ENCODE measurements at places on chromosomes 16 and 17.

DNA sequence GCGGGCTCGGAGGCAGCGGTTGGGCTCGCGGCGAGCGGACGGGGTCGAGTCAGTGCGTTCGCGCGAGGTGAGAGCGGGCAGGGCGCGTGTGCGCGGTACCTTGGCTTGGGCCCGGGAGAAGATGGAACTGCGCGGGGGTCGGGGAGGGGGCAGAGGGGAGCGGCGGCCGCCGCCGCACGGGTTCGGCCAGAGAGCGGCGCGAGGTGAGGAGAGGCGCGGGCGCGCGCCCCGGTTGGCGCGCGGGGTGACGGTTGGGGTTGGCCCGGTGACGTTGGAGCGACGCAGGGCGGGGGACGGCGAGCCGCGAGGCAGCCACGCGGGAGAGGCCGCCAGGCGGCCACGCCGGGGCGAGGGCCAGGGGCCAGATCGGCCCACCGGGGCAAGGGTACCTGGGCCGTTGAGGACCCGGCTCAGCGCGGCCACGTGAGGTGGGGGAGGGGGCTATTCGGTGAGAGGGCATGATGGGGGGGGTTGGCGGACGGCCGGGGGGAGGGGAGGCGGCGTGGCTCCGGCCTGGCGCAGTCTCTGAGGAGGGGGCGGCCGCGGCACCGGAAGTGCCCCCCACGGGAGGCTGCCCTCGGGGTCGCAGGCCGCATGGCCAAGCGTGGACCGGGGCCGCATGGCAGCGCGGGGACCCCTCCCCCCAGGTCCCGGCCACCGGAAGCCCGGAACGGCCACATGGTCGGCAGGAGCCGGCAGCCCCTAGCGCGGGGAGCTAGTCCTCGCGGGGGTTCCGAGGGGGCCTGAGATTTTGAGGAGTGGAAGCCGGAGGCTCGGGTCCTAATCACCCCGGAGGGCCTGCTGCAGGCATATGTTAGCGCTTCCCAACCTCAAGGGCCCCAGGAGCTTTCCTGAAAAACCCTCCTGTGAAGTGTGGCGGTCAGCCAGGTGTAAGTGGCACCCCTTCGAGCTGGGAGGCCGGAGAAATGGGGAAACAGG is 527 bp downstream of the EIF5A start:
- DNase-seq: no peak

DNA sequence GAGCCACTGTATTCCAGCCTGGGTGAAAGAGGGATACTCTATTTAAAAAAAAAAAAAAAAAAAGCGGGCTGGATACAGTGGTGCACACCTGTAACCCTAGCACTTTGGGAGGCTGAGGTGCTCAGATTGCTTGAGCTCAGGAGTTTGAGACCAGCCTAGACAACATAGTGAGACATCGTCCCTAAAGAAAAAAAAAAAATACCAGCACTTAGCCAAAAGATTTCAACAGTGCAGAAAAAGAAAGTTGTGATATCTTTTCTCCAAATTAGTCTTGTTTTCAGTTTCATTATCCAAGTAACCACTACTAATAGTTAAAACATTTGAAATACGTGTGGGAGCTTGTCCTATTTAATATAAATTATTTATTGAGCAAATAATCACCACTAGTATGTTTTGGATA is 48.7 kb downstream of the TENT4B start:
- no peak for DNase-seq

GRCh38 chr16:82833378-82833993 is 206.7 kb downstream of the CDH13 start:
- DNase-seq: no peak

GRCh38 chr17:17382065-17382459 is 78.9 kb downstream of the NT5M start:
- DNase-seq: no peak

GRCh38 chr17:4304417-4305027 is 40.7 kb upstream of the ANKFY1 start:
- peak; percentile 33 for DNase-seq

DNA sequence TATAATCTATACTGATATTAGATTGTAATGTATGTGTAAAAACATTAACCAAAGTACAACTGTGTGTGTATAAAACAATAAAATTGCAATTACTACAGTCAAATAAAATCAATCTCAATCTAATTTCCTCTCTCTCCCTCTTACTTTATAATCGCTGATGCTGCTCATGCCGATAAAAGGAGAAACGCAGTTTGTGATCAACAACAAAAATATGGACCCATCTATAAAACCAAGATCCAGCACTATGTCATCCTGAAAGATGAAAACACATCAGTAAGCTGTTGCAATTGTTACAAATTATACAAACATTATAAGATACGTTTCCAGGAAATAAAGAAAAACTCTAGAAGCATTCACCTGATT is 33.5 kb upstream of the ABCA6 start:
- DNase-seq: no peak

GRCh38 chr17:46958041-46958591 is 20.9 kb downstream of the RPRML start:
- DNase-seq: no peak

GRCh38 chr17:43611230-43611969 is 50.3 kb downstream of the MEOX1 start:
- DNase-seq: no peak

GRCh38 chr17:65595071-65595656 is 33.7 kb upstream of the AXIN2 start:
- no peak for DNase-seq

- no peak for DNase-seq
Observed at GRCh38 chr17:68641276-68642117, 40.3 kb upstream of the FAM20A start.

- no peak for DNase-seq
Observed at GRCh38 chr17:80566054-80566400, 21.4 kb downstream of the RPTOR start.

GRCh38 chr16:68403704-68404103 is 44.6 kb downstream of the SMPD3 start:
- DNase-seq: no peak

DNA sequence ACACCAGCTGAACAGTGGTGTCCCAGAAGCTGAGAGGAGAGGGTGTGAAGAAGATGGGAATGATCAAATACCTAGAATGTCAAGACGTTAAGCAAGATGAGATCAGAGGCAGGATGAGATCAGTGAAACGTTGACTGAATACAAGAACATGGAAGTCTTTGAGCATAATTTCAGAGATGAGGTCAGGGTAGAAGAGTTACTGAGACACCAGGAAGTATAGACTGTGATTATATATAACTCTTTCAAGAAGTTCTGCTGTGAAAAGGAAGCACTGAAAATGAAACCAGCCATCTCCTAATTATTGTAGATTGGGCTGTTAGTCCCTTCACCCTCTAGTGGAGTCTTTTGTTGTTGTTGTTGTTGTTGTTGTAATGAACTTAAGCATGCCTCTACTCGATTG is 9.1 kb downstream of the SHCBP1 start:
- no peak for DNase-seq

DNA sequence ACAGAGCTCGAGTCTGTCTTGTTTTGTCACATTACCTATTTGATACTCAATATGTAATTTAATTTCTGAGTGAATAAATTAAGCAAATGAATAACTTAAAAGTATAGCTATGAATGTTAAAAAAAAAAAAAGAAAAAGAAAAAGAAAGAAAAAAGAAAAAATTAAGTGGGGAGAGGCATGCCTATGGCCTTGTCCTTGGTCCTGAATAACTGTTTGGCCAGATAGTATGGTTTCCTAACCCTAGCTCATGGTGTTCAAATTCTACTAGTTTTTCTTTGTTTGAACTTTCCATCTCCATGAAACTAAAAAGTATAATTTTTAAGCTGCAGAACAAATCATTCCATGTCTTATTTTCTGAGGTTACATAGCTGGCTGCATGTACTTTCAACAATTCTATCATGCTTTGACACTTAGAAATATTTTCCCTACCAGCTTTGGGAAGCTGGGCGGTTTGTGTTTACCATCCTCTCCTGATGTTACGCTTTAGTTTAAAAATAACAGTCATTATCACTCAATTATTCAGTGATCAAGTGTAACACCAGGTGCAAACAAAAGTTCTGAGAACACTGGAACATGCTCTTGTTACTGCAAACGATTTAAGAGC is 31.8 kb downstream of the TOX3 start:
- peak; percentile 17 for DNase-seq

GRCh38 chr16:8961811-8962390 is 1.8 kb downstream of the USP7 start:
- DNase-seq: no peak

DNA sequence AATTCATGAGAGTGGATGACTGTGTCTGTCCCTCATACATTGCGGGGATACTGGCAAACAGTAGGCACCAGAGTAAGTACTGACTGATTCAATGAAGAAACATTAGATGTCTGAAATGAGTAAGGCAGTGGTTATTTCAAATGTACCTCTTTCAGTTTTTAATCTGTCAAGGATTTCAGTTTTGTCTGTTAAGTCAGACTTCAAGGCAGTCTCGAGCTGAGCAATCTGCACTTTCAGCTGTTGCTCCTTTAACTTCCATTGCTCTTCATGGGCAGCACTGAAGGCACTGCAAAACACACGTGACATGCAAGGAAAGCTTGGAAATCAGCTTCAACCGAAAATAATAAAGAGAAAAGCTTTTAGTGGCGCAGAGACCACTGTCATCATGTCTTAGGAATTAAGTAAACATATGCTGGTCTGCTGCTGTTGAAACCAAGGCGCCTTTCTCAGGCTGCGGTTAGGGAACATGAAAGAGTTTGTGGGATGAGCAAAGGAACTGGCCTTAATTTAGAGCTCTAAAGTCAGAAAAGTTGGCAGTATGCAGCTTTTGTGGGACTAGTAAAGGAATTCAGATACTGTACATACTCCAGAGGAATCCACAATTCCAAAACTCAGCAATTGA is 38.8 kb downstream of the RPGRIP1L start:
- DNase-seq: no peak

GRCh38 chr17:33444731-33445130 is 151.6 kb upstream of the ASIC2 start:
- no peak for DNase-seq

GRCh38 chr17:27657620-27658019 is 26.6 kb downstream of the LGALS9 start:
- DNase-seq: no peak

- DNase-seq: no peak
Observed at GRCh38 chr16:22313876-22314470, 16.8 kb downstream of the POLR3E start.

GRCh38 chr17:1089915-1090314 is 89.9 kb downstream of the ABR start:
- no peak for DNase-seq

DNA sequence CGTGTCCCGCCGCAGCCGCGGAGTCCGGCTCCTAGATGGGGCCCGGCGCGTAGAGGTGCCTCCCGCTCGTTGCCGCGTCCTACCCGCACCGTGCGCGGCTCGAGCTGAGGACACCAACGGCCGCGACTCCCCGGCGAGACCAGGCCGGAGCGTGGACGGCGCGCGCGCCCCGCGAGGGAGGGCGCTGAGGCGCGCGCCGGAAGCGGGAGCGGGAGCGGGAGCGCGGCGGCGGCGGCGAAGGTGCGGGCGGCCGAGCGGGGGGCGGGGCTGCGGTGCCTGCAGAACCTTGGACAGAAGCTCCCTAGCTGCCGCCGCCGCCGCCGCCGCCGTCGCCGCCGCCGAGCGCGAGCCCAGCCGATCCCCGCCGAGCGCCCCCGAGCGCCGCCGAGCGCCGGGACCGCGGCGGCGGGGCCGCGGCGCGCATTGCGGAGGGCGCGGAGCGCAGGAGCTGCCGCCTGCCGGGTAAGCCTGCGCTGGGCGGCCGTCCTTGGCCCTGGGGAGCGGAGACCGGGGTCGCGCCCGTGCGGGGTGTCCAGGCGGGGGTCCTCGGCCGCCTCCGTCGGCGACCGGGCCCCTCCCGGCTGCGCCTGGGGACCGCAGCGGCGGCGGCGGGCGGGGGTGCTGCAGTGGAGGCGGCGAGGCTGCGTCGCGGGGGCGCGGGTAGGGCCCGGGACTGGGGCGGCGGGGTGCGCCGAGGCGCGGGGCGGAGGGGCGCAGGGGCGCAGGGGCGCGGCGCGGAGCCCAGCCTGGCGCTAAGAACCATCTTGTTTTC is at the start of gene CDK5R1:
Gene CDK5R1, plus strand, starts transcription at position 293 of the 772 bp plus-strand sequence. CDS start 628 bp downstream, outside the sequence.
- peak; percentile 63 for DNase-seq

DNA sequence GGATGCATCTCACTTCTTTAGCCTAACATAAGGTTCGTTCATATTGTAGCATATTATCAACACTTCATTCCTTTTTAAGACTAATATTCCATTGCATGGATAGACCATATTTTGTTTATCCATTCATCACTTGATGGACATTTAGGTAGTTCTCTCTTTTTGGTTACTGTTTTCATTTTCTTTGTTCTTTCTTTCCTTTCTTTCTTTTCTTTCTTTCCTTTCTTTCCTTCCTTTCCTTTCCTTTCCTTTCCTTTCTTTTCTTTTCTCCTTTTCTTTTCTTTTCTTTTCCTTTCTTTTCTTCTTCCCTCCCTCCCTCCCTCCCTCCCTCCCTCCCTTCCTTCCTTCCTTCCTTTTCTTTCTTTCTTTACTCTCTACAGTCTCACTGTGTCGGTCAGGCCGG is 24.2 kb downstream of the PLCG2 start:
- no peak for DNase-seq

Measured in SHP77 (cell line).